H54 (cell line): ENCODE measurements at places on chromosomes 2 and 18.

GRCh38 chr2:213069531-213069930 is 81.9 kb downstream of the IKZF2 start:
- no peak for DNase-seq

- DNase-seq = no peak
Measured at GRCh38 chr2:231356466-231356844, 39.1 kb upstream of the B3GNT7 start.

GRCh38 chr2:204161886-204162285 is 225.3 kb downstream of the ICOS start:
- no peak for DNase-seq

- no peak for DNase-seq
Measured at GRCh38 chr18:70279470-70279869, 9.4 kb upstream of the SOCS6 start.

DNA sequence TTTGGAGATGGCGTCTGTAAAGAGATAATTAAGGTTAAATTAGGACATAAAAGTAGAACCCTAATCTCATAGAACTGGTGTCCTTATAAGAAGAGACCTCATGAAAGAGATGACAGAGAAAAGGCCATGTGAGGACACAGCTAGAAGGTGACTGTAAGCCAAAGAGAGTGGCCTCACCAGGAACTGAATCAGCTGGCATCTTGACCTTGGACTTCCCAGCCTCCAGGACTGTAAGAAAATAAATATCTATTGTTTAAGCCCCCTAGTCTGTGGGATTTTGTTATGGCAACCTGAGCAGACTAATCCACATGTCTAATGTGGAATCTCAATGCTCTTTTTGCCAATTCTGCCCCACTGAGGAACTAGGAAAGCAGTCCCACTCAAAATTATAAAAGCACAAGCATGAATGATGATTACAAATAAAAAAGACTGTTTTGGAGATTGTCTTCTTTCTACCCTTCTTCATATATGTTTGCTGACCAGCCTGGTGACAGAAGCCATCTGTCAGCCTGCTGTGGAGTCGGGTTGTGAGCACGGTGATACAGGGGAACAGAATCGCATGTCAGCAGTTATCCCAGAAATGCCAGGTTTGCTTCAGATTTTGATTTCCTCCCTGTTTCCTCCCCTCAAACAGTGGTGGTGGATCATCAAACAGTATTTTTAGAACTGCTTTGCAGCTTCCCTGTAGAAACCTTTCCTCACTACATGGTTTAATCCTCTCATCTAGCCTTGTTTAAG is 54.2 kb downstream of the INPP4A start:
- DNase-seq = no peak

DNA sequence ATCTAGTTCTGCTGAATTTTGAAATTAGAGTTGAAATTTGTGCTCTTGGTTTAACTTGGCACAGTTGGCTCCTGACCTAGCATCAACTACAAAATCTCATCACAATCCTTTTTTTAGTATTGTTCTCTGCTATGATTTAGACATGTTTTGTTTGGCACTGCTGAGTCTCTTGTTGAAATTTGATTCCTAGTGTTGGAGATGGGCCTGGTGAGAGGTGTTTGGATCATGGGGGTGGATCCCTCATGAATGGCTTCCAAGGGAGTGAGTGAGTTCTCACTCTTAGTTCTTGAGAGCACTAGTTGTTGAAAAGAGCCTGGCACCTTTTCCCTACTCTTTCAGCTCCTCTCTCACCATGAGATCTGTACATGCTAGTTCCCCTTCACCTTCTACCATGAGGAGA is 605.6 kb upstream of the SLC39A10 start:
- DNase-seq = no peak

DNA sequence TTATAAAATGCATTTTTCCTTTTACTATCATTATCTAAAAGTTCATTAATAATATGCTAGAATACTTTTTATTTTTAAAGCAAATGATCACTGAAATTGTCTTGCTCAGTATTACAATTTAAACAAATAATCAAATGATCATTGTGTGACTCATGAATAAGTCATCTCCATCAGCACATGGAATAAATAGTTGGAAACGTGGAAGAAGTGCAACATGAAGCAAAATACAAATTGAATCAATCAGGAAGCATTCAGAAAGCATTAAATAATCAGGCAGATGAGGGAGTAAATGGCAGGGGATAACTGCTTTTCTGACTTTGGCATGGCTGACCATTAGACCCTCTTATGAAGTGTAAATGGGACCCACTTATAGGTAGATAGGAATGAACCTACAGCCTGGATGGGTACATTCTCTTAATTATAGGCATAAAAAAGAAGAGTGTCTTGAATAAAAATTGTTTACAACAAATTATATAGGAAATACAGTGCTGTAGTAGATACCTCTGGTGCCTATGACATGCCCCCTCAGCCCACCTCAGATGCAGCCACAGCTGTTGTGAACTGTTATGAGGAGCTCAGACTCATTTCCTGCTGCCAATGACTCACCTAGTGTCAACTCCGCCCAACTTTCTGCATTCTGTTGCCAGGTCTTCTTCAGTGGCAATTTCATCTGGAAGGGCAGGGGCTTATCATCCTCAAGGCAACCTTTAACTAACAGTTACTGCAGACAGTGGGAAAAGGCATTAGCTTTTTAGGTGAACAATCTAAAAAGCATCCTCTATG is 936.0 kb downstream of the TRIB2 start:
- DNase-seq = no peak

GRCh38 chr2:191539068-191539467 is 138.9 kb upstream of the NABP1 start:
- no peak for DNase-seq

DNA sequence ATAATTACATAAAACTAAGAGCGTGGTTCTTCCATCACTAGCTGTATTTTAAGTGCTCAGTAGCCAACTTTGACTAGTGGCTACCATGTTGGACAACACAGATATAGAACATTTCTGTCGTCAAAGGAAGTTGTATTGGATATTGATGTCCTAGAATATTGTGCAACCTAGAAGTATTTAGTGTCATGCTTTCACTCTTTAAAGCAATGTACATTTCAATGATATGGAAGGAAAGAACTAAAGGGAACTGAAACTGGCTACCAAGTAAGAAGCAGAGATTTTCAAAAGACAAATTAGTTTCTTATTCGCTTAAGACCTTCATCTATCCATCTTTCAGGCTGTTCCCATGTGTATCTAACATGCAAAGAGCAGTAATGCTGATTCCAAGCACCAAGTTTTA is 85.4 kb upstream of the EML6 start:
- DNase-seq = no peak

DNA sequence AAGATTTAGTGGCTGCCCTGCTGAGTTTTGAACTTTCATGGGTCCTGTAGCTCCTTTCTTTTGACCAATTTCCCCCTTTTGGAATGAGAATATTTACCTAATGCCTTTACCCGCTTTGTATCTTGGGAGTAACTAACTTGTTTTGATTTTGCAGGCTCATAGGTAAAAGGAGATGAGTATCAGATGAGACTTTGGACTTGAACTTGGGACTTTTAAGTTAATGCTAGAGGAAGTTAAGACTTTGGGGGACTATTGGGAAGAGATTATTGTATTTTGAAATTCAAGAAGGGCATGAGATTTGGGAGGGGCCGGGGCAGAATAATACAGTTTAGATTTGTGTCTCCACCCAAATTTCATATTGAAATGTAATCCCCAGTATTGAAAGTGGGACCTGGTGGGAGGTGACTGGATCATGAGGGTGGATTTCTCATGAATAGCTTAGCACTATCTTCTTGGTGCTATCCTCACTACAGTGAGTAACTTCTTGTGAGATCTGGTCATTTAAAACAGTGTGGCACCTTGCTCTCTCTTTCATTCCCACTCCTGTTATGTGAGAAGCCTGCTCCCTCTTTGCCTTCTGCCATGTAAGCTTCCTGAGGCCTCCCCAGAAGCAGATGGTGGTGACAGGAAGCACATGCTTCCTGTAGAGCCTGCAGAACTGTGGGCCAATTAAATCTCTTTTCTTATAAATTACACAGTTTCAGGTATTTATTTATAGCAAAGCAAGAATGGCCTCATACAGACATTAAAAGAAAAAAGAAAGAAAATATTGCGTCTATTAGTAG is 6.1 kb downstream of the ADI1 start:
- no peak for DNase-seq

DNA sequence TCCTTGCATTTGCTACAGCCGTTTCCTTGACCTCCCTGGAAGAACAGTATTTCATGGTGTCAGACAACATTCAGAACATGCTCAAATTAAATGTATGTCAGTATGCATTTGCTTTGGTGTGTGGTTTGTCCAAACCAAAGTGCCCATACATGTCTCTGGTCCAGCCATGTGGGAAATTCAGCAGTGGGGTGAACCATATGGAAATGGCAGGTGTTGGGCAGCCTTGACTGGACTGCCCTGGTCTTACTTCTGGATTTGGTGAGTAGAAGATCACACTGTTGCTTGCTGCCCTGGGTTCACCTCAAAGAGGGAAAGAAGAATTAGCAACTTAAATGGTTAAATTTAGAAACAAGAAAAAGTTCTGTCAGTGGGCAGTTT is 84.5 kb downstream of the MSH2 start:
- DNase-seq = no peak

GRCh38 chr2:211455216-211455841 is 898.9 kb downstream of the CPS1 start:
- peak; percentile 5 for DNase-seq

DNA sequence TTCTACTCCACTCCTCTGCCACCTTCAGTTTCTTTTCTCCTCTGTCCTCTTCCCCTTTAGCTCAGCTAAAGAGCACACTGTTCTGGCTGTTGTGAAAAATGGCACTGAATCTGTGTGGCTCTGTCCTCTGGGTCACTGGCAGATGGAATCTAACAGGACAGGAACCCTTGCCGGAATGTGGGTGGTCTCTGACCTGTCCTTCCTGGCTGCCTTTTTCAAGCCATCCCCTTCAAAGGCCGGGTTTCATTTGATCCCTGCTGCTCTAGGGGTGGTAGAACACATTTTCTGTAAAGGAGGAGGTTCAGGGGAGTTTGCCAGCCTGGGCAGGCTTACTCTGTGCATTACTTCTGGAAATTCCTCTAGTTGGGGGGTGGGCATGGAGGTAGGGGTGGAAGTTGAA is 29.9 kb downstream of the MTCL1 start:
- DNase-seq = no peak

DNA sequence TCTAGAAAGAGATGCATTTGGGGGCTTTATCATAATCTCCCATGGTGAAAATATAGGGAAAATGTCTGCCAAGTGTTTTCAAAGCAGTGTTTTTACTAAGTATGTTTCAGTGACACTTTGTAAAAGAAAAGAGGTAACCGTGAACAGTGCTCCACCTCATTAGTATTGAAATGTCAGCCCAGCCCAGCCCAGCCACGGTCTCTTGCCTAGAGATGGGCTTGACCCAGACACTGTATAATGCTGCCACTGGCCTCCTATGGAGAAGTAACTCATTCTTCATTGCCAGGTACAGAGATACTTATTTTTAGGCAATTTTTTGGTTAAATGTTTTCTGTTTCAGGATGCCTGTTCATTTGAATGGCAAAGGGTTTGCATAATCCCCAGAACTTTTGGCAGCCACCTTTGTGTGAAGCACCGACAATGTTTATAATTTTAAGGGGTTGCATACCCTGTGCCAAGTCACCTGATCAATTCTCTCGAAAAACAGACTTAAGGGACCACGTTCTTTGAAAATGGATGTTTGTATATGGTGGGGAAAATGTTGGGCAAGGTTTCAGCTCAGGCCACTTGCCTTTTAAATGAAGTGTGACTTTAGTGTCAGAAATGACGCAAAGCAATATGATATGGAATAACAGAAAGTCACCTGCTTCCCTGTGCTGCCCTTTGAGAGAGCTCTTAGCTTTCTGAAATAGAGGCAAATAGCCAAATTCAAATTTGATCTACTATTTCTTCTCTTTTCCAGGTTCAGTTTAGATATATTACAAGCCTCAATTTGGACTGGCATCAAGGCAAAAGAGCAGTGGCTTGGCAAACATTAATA is 314.5 kb upstream of the RGPD4 start:
- DNase-seq = no peak

GRCh38 chr2:240646900-240647502 is 21.7 kb downstream of the GPR35 start:
- DNase-seq = no peak

DNA sequence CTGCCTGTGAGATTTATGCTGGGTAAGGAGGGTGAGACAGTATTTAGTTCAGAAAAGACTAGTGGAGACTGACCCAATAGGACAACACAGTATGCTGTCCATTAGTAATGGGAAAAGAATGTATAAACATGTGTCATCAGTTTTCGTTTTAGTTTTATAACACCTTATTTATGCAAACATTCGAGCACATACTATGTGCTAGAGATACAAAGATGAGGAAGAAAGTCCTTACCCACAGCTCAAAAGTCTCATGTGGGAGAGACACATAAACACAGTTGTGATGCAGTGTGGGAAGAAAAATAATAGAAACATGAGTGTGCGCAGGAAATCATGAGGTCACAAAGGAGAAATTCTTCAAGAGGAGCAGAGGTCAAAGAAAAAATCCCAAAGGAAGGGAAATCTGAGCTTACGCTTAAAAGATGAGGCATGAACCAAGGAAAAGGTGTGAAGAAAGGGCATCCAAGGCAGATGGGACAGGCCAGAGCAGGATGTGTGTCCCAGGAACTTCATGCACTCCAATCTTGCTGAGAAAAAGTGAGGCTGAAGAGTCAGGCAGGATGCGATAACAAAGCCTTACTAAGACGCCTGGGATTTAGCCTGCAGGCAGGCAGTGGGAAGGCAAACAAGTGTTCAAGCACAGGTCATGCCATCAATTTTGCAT is 8.1 kb downstream of the METTL21A start:
- peak; percentile 42 for DNase-seq

- no peak for DNase-seq
Measured at GRCh38 chr2:19971691-19972090, 18.2 kb downstream of the WDR35 start.

DNA sequence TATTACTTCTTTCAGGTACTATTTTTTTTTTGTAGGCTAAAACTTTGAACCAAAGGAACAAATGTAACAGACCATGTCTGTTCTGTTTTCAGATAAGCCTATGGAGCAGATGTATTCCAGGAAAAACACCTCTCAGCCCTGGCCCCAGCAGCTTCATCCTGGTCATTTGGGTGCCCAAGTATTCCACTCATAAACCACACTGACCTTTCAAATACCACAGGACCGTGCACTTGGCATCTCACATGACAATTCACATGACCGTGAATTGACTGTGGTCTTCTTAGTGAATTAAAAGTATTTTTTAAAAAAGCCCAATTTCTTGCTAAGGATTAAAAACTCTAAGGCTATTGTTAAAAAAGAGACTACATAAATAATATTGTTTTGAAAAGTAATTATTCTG is 50.2 kb downstream of the SMIM21 start:
- no peak for DNase-seq

- DNase-seq = no peak
Measured at GRCh38 chr2:175465101-175465500, 283.6 kb upstream of the ATP5MC3 start.

GRCh38 chr18:58858591-58859468 is 5.8 kb upstream of the ZNF532 start:
- DNase-seq = no peak

GRCh38 chr2:32136097-32136496 is 29.6 kb upstream of the SLC30A6 start:
- DNase-seq = no peak

GRCh38 chr18:64185987-64186386 is 37.1 kb upstream of the LINC00305 start:
- no peak for DNase-seq
